ENCODE measurements at places on chromosomes 11 and 22. TPM values are rescaled to one million over a fixed set of nuclear protein-coding genes. Genes with fewer than 3 reads are reported as not detected.

- no peak for DNase-seq
Observed at GRCh38 chr11:70397336-70397982, 870 bp upstream of the CTTN start.

- DNase-seq, result no peak
Observed at GRCh38 chr11:1486054-1486825, at the start of gene MOB2. Gene MOB2, minus strand, starts transcription at chr11:1486779. Its CDS starts 223 bp downstream, at chr11:1486556.

DNA sequence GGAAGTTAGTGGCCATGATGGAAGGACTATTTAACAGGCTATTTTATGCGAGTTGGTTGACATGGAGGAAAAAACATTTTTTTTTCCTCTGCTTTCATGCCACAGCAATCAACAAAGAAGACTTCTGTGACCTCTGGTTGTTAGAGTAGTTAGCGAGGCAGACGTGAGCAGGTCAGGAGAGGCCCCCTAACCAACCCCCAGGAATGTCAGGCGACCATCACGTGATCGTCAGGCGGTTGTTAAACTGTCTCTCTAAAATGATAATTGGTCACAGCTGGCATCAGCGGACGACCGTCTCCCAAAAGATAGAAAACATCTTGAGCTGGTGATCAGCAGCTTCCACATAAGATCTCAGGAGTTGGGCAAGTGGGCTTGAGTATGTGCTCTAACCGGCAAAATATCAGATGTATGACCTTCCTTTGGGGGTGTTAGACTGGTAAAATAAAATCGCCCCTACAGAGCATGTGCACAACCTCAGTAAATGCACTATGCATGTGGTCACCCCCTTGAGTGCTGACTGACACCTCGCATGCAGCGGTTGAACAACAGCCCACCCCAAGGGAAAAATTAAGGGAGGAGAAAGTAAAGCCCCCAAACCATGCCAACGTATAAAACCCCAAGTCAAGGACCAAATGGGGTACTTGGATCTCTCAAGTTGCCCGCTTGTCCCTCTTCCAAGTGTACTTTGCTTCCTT is 20.9 kb upstream of the NARS2 start:
- DNase-seq, result peak; percentile 95

Gene TSPAN32
- total RNA-seq, result 0.43 TPM

- DNase-seq, result no peak
Observed at GRCh38 chr11:76656571-76657081, 13.9 kb downstream of the LRRC32 start.

- no peak for DNase-seq
Observed at GRCh38 chr11:60206616-60207015, 23.7 kb upstream of the MS4A6A start.

Gene PLAAT2
- not detected for total RNA-seq

Gene AGBL2
- 1.3 TPM for total RNA-seq

GRCh38 chr11:75663808-75664207 is 5.0 kb downstream of the MAP6 start:
- DNase-seq, result no peak

Gene OR52B6
- not detected for total RNA-seq

All from fibroblast of villous mesenchyme (primary cell).